Peyer's patch (tissue), 4 donors: ENCODE measurements at places on chromosomes 7 and 10.

- no peak for DNase-seq
Measured at GRCh38 chr10:7587168-7587864, 79.5 kb downstream of the ITIH5 start.

DNA sequence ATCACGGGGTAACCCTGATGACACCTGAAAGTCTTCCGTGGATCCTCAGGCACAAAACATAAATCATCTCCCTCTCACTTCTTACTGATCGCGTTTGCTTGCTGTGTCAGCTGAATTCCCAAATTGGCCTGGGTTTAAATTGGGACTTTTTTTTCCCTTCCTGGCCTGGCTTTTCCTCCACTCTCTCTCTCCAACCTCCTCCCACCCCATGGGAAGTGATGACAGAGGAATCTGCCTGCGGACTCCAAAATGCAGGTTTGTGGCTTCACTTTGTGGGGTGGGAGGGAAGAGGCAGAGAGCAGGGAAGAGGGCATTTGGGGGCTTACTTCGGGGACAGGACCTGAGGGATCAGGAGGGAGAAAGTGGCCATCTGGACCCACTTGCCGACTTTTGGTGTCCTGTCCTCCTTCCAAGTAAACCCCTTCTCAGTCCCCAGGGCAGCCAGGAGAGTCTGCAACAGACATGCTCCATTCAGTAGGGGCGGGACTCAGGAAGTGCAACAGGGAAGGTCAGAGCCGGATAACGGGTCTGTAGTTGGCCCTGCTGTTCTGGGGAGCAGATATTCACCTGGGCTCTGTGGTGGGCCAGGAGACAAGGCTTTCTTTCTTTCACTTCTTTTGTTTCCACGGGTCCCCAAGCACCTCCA lies 172.7 kb downstream of the PLXNA4 start:
- no peak for DNase-seq

- no peak for DNase-seq
Measured at GRCh38 chr10:74882427-74882826, 56.0 kb downstream of the KAT6B start.

GRCh38 chr7:94656925-94657731 lies 1.2 kb upstream of the SGCE start:
- DNase-seq: peak; percentile 20
